ENCODE measurements at places on chromosomes 4 and X.

- peak; percentile 38 for DNase-seq
Measured at GRCh38 chr4:86496094-86497080, 97.7 kb upstream of the PTPN13 start.

GRCh38 chr4:169045862-169046584, 36.0 kb upstream of the CBR4 start:
- DNase-seq = no peak

GRCh38 chrX:123085311-123085940, 98.7 kb upstream of the GRIA3 start:
- DNase-seq = no peak

GRCh38 chr4:8688041-8688907, 95.7 kb downstream of the CPZ start:
- DNase-seq = no peak

DNA sequence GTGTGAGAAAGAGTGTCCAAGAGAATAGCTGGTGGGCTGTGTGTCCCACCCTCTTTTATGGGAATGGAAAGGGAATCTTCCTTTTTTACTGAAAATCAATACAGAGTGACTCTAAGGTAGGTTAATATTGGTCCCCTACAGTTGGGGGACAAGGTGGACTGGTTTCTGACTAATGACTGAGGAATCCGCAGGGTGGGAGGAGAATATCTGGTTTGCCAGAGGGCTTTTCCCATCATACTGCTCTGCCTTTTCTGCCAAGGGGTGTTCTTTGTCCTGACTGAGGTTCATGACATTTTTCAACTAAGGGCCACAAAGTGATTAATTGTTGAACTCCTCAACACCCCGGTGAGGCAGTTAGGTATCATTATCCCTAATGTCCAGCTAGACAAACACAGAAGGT, 261.6 kb downstream of the SPATA18 start:
- DNase-seq = no peak

- DNase-seq = no peak
Measured at GRCh38 chr4:180281724-180282123, 1961.5 kb upstream of the TENM3 start.

DNA sequence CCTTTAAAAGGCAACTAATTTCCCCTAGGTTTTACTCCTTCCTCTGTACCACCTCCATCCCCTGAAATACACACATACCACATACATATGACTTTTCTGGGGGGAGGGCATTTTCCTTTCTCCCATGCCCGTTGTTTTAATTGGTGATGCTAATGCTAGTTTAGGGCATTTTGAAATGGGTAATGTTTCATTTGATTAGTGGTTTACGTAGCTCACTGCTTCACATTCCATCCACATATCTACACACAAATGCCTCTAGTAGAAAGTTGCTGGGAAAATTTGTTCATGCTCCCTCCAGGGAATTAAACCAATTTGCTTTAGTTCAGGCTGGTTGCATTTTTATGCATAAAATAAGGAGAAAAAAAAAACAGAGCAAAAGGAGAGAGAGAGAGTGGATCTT, 231.2 kb downstream of the FRAS1 start:
- no peak for DNase-seq

DNA sequence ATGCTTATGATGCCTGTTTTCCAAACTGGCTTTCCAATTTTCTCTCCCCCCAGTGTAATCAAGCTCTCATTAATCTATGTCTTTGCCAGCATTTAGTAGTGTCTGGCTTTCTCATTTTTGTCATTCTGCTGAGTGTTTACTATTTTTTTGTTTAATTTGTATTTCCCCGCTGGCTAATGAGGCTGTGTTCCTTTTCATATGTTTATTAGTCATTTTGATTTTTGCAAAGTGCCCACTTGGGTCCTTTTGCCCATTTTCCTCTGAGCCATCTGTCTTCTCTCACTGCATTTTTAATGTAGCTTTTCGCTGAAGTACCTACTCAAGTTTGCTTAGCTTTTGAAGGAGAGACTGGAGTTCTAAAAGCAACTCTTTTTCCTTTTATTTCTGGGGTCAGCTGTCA, 14.7 kb downstream of the DCK start:
- no peak for DNase-seq

- DNase-seq = peak; percentile 28
Measured at GRCh38 chr4:126046081-126046614, 731.4 kb downstream of the FAT4 start.

GRCh38 chr4:47194036-47194737, 162.8 kb downstream of the GABRB1 start:
- DNase-seq = no peak

GRCh38 chr4:68673143-68673542, 2.7 kb upstream of the UGT2B15 start:
- no peak for DNase-seq

GRCh38 chrX:53075011-53075410, 7.2 kb upstream of the TSPYL2 start:
- DNase-seq = no peak

GRCh38 chr4:13599159-13599558, 28.4 kb downstream of the BOD1L1 start:
- DNase-seq = no peak

- DNase-seq = no peak
Measured at GRCh38 chrX:109728173-109728535, 4.9 kb downstream of the ACSL4 start.

DNA sequence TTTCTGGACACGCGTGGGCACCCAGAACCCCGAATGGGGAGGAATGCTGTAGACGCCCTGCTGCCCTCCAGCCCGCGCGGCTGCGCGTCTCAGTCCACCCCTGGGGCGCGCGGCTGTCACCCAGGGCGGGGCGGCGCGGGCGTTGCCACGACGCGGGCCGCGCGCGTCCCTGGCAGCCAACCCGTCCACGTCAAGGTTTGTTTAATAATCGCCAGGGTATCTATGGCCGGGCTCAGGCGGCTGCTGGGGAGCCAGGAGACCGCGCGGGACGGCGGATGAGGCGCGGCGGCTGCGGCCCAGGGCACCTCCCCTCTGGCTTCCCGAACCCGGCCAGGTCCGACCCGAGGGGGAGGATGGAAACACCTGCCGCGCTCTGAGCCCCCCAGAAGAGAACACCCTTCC, at the start of gene SPATA18:
TSS of gene SPATA18 (plus strand) at position 92 of the 402 bp plus-strand sequence. CDS start 401 bp downstream, outside the sequence.
- DNase-seq = no peak

DNA sequence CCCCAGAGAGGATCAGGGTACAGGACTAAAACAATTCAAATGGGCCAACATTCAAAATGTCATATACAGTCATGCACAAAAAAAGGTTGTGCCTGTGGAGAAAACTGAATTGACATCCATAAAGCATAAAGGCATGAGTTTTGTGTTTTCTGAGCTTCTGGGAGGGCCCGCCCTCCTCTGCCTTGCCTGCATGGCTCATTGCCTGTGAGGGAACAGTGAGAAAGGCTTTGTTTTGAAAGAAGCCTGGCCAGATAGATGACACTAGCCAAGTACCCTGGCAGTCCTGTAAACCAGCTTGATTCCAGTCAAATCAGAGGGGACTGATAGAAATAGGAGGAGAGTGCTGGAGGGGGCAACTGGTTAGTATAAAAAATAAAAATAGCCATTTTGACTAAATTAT, 194.3 kb downstream of the KIT start:
- DNase-seq = no peak

DNA sequence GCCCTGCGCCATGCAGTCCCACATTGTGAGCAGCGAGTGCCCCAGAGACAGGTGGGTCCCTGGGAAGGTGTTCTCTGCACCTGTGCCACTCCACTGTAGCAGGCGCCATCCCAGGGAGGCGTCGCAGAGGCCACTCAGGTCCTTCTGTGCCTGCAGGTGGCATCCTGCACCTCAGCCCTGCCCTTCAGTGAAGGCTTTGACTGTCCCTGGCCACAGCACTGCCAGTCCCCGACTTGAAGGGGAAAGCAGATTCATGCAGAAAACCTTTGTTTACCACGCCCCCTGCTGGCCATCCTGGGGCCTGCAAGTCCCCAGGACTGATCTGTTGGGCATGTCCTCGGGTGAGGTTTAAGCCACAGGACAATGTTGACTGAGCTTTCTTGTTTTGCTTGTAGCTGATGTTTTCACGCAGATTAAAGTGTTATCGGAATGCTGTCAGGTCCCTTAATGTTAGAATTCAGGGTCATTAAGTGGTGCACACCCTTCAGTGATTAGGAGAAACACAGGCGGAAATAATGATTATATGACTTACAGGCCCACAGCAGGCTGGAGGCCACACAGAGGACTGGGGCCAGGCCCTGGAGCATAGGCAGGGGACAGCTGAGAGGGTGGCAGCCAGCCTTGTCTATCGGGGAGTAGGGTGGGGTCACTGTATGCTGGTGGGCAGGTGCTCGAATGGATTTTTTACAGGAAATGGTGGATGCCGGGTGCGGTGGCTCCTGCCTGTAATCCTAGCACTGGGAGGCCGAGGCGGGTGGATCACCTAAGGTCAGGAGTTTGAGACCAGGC, 5.0 kb downstream of the TACC3 start:
- DNase-seq = peak; percentile 55

GRCh38 chr4:152997771-152998487, 61.8 kb downstream of the FHDC1 start:
- no peak for DNase-seq

- no peak for DNase-seq
Measured at GRCh38 chr4:7742807-7743280, 196.8 kb downstream of the AFAP1 start.

- no peak for DNase-seq
Measured at GRCh38 chr4:111722213-111722720, 423.0 kb upstream of the FAM241A start.

GRCh38 chr4:41638866-41639265, 100.9 kb downstream of the LIMCH1 start:
- no peak for DNase-seq

DNA sequence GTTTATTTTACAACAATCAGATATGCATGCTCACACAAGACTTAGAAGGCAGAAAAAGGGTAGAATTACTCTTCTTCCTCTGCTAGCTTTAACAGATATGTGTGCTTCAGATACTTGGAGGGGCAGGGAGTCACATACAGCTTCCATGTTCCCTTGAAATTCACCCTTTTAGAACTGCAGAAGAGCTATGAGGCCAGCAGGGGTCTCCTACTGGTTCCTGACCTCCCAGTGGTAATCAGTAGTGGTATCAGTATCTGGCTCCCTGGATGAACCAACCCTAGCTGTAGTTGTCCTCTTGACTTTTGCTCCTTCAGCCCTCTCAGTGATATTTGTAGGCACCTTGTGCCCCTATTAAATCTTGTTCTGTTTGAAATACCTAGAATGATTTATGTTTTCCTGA, 81.5 kb downstream of the RCHY1 start:
- no peak for DNase-seq

DNA sequence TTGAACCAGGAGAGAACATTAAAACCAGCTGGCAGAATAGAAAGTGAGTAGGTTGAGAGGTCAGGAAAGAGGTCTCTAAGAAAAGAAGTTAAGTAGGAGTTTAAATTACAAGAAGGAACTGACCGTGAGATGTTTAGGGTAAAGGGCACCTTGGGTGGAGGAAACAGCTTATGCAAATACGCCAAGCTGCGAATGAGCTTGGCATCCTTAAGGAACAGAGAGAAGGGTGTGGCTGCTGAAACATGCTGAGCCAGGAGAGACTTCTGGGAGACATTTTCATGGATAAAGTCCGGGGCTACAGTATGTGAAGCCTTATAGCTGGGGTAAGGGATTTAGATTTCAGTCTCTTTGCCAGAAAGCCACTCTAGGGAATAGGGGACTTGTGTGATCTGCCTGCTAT, 249.1 kb downstream of the KCNIP4 start:
- no peak for DNase-seq

DNA sequence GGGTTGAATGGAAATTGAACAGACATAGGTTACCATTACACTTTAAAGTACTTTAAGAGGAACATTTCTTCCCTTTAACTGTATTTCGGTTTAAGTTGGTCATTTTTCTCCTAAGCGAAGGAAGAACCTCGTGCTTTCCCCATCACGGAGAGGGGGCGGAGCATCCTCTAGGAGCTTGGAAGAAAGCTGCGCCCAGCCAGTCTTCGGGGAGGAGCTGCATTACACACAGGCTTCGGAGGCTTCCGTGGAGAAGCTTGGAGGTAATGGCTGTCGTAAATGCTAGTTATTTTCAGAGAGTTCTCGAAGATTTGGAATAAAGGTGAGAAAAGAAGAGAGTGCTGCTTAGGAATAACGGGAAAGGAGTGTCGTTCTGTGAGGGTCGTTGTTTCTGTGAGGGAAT, at the start of gene PWWP3B:
TSS of gene PWWP3B (plus strand) at position 199 of the 400 bp plus-strand sequence. CDS start 37,128 bp downstream, outside the sequence.
- DNase-seq = peak; percentile 13

GRCh38 chr4:17010426-17011087, 112.1 kb upstream of the LDB2 start:
- no peak for DNase-seq

DNA sequence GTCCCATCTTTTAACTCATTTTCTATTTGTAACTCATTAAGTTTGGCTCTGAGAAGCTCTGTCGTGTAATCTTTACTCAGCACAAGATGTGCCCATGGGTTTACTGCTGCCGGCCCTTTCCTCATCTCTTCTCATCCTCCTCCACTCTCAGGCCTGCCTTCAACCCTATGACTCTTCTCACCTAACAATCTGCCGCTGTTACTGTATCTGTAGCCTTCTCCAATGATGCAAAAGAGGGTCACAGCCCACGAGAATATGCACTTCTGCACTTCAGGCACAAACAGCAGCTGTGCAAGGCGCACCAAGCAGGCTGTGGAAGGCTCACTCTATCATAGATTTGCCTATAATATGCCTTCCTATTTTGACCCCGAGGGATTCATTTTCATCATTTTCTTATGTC, 546.5 kb upstream of the GALNTL6 start:
- DNase-seq = no peak

DNA sequence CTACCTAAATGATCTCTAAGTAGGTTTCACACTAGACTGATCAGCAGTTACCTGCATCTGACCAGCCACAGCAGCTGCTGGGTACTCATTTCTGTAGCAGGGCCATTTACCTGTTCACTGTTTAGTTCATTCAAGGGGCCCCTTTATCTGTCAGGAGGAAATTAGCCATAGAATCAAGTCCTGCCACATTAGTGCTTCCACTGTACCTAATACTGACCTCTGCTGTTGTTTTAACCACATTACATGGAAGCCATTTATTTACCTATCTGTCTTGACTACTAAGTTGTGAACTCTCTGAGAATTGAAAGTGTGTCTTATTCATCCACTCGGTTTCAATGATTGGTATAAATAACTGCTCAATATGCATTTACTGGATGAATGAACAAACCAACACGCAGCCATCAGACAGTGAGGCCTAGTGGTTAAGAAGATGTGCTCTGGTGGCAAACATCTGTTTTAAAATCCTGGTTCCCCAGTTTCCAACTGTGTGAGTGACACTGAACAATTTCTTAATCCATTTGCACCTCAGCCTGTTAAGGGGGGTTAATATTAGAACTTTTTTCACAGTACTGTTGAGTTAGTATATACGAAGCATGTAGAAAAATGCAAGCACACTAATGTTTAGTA, 30.0 kb upstream of the ANXA5 start:
- DNase-seq = peak; percentile 66

- DNase-seq = no peak
Measured at GRCh38 chr4:76969495-76969894, 19.9 kb downstream of the SEPTIN11 start.

DNA sequence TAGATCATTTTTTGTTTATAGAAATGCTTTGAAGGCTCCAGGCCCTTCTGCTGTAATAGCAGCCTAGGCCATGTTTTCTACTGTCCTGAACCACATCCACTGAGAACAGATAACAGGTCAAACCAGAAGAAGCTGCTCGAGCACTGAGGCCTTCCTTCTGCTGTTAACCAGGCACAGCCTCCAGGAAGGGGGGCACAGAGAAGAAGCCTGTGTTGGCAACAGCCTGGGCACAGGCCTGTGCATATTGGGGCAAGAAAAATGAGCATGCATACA, 37.4 kb upstream of the PDK3 start:
- DNase-seq = no peak

GRCh38 chr4:3508542-3508941, 23.7 kb downstream of the LRPAP1 start:
- DNase-seq = no peak

GRCh38 chrX:37603938-37604409, 32.5 kb downstream of the LANCL3 start:
- no peak for DNase-seq

GRCh38 chr4:77045490-77045889, 30.3 kb downstream of the CCNI start:
- DNase-seq = peak; percentile 20
